ENCODE measurements at places on chromosomes 7 and 10.

GRCh38 chr7:66140924-66141323 is 26.3 kb downstream of the CRCP start:
- peak; percentile 90 for DNase-seq

DNA sequence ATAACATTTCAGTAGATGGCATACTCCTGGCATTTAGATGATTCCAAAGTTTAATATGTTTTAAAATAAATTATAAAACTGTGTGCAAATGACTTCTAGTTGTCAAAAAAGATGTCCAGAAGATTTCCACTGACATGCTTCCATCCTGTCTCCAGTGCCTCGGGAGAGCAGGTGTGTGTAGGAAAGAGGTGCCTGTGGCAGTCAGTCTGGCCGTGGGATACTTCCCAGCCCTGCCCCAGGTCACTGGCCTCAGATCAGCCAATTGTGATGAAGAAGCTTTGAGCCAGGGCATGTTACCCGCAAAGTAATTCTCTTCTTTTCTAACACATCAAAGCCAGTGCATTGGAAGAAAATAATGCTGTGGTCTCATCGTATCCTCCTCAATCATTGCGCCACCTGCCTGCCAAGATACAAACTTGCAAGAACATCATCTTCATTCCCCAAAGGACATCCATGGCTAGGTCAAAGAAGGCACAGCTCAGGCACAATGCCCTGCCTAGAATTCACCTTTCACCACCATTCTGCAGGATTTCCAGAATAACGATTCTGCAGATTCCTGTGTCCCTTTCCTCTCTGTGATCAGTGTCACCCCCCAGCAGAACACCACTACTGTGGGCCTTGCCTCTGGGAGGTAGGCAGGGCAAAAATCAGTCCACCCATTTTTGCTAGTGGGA is 6.3 kb upstream of the KCNMA1 start:
- DNase-seq: peak; percentile 82

DNA sequence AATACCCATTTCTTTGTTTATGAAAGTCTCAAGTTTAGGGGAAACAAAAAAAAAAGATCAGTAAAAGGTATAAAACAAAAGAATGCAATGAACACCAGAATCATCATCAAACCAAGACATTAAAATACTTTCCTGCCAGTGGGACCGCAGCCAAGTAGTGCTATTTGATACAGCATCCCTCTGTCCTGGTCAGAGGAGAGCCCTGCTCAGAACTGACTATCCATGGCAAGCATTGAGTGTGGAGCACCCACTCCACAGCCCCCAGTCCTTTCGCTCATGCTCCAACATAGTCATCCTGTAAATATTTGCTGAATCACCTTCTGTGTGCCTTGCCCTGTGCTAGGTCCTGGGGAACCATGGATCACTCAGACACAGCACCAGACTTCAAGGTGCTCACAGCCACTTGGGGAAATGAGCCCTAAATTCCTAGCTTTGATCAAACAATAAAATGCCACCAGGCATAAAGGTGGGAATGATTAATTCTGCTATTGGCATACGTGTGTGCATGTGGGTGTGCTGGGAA is 213.6 kb upstream of the TBX20 start:
- no peak for DNase-seq

GRCh38 chr7:155872678-155873369 is 60.6 kb upstream of the SHH start:
- DNase-seq: no peak

GRCh38 chr10:32846974-32847373 is 111.1 kb downstream of the ITGB1 start:
- no peak for DNase-seq

DNA sequence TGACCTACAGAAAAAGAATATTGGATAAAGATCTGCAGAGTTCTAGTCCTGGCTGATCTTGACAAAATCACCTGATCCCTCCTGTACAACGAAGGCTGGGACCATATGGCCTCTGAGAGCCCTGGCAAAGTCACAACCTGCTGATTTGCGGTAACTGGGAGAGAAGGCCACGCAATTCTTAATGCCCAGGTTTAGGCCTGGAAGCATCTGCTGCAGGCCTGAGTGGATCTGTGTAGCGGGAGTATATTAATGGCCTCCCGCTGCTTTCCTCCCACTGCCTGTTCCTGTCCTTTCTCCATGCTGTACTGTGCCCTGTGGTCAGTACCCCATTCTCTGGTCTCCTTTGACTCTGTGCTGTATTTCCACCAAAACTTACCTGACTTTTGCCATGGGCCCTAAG is 24.2 kb downstream of the AKR1B1 start:
- no peak for DNase-seq

DNA sequence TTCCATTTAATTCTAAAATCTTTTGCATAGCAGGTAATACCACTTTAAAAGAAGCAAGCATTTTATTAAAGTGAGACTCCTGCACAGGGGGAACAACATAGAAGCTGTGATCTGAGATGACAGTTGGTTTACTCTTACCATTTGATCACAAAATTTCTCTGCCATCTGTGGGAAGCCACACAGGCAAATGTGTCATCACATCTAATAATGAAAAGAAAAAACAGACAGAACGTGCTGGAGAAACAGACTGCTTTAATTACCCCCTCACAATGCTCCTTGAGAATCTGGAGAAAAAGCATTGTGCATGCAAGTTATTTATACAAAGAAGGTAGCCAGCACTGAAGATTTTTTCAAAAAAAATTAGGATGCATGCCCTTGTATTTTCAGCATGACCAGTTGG is 165.2 kb upstream of the PTER start:
- DNase-seq: no peak

GRCh38 chr10:80647173-80647833 is 109.6 kb downstream of the SH2D4B start:
- DNase-seq: no peak

DNA sequence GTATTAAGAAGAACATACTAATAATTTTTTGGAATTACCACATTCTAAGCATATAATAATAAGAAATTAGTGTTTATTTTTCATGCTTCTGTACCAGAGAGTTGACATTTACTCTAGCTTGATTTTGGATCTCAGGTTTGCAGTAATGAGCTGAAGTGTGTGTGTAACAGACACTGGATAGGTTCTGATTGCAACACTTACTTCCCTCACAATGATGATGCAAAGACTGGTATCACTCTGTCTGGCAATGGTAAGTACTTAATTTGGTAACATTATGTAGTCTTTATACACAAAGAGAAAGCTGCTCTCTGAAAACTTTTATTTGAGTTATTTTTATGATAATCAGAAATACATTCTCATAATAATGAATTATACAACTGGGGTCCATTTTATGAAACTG is 54.1 kb downstream of the SRI start:
- peak; percentile 10 for DNase-seq

- DNase-seq: peak; percentile 70
These were observed 37.3 kb upstream of the LAMB4 start for GRCh38 chr7:108167460-108167859.

DNA sequence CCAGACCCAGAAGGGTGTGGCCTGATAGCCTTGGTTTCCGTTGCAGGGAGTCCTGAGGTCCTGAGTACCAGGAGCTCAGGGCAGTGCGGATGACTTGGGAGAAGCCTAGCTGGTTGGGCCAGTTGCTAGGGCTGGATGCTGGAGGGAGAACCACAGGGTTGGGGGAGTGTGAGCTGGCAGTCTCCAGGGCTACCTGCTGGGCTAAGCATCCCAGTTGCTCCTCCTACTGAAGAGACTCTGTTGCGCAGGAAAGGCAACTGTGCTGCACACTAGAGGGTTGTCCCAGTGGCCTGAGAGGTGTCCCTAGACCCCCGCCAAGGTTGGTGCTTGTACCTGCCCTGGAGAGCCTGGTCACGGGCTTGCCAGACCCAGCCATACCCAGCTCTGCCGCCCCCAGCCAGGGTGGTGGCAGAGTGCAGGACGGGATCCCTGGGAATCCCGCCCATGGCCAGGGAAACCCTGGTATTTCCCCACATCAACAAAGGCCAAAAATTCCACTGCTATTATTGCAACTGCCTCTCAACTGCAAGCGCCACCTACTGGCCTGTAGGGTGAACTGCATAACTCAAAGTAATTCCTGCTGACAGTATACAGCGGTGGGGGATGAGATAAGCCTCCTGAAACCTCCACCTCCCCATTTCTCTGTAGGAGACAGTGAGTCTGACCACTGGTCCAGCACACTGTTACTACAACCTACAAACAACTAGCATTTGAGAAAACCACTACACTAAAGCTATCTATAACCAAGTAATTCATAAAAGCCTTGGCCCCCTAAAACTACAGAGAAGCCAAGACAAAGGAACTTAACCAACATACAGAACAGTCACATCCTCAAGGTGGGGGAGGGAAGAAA is 67.6 kb upstream of the DDC start:
- peak; percentile 60 for DNase-seq

GRCh38 chr10:77348751-77349150 is 288.9 kb downstream of the KCNMA1 start:
- no peak for DNase-seq

- DNase-seq: no peak
These were observed 32.1 kb downstream of the SGPL1 start for GRCh38 chr10:70847659-70848360.

GRCh38 chr7:138289864-138290263 is 170.2 kb upstream of the TRIM24 start:
- no peak for DNase-seq

GRCh38 chr7:120170834-120171233 is 102.1 kb upstream of the KCND2 start:
- DNase-seq: no peak

GRCh38 chr7:29216128-29216527 is 21.6 kb downstream of the CHN2 start:
- DNase-seq: no peak

DNA sequence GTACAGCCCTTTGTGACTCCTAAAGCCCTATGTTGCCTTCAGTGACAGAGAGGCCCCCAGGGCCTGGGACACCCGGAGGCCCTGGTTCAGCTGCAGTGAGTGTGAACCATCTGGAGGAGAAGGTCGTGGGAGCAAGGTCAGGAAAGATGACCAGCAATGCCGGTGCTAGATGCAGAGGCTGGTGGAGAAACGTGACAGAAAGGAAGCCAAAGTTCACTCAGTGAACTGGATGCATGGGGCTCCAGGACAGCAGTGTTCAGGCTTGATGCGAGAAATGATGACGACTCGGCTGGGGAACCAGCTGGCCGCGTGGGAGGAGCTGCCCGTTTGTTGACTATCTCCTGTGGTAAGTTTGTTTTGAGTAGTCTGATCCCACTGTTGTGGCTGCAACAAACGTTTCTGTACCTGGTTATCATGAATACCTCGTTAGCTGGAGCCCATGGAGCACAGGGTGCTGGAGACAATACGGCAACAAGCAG is 54.1 kb upstream of the MKRN1 start:
- DNase-seq: peak; percentile 38

- no peak for DNase-seq
These were observed 84.2 kb upstream of the LRRN3 start for GRCh38 chr7:111006691-111007090.

GRCh38 chr10:65675236-65675635 is 1250.6 kb upstream of the LRRTM3 start:
- DNase-seq: no peak

GRCh38 chr10:88195841-88196240 is 332.4 kb downstream of the PTEN start:
- no peak for DNase-seq
